Fibroblast of the aortic adventitia (primary cell): ENCODE measurements at places on chromosomes 12 and 14. TPM values are rescaled to one million over a fixed set of nuclear protein-coding genes. Genes with fewer than 3 reads are reported as not detected.
A peak's percentile ranks its signal among the peaks of the same experiment; 100 is the strongest.

KLRB1 gene
- total RNA-seq: not detected in 2 replicates

RBMS2 gene
- 7.1 and 19.2 TPM in 2 replicates for total RNA-seq

SCNN1A gene
- under 0.01 TPM in 1 of 2 replicates, not detected in the other for total RNA-seq

LAG3 gene
- total RNA-seq: 0.16 TPM in 1 of 2 replicates, not detected in the other

OR6C1 gene
- not detected in 2 replicates for total RNA-seq

CCDC38 gene
- not detected in 2 replicates for total RNA-seq

ANAPC5 gene
- 148 and 209 TPM in 2 replicates for total RNA-seq

LTBP2 gene
- total RNA-seq: 58.5 and 157 TPM in 2 replicates

CPNE6 gene
- not detected in 2 replicates for total RNA-seq

- no peak for DNase-seq
Observed at GRCh38 chr12:101875162-101875561, 2.2 kb upstream of the DRAM1 start.

- DNase-seq: peak; percentile 60
Observed at GRCh38 chr12:49866859-49867569, 24.1 kb upstream of the BCDIN3D start.

- no peak for DNase-seq
Observed at GRCh38 chr14:78638926-78639325, 468.8 kb downstream of the NRXN3 start.

DNA sequence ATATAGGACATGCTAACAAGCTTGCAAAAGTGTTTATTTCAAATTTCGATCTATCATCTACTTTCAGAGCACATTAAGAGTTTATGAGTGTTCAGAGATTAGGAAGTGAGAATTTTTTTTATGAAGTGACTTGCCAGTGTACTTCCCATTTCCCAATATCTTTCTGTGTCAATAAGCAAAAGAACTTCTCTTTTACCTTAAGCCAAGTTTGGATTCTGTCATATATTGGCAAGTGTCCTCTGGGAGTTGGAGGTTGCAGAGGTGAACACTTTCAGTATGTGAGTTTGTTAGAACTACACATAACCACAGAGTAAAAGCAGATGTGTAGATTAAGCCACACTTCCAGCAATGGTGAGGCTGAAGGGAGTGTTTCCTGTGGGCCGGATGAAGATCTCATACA, 16.6 kb upstream of the KLRF1 start:
- DNase-seq: no peak

- no peak for DNase-seq
Observed at GRCh38 chr12:117098361-117099217, 627 bp downstream of the TESC start.

DNA sequence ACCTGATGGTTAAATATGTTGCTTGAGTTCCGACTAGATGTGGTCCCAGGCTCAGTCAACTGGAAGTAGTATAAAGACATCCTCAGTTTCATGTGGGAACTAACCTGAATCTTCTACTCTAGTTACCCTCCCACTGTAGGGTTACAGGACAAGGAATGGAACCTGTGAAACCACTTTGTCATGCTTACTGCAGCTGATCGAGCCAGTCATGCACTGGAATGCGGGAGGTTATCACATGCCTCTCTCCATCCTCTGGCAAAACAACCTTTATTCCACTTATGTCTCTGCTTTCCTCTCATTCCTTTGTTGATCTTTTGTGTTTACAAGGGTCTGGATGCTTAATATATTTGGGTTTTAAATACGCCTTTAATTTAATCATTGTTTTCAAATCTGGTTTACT, 111.9 kb upstream of the DDHD1 start:
- no peak for DNase-seq

DNA sequence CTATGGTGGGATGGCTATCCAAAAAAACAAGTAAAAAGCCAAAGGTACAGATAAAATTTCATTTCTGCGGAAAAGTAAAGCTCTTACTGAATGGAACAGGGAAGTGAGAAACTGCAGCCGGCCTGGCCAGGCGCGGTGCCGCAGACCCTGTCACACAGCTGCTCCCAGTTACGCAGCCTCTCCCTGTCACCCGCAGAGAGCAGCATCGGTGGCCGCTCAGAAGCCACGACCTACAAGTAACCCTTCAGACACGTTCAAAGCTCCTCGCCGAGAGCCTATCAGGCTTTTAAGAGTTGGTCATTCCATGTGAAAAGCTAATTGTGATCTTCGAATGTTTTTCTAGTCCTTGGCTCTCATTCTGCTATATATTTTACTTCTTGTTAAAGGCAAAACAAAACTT, 11.0 kb upstream of the ANKLE2 start:
- DNase-seq: no peak

GRCh38 chr14:106268013-106268727, 741.8 kb downstream of the TMEM121 start:
- no peak for DNase-seq
